ENCODE measurements at places on chromosomes 1 and 21. TPM values are rescaled to one million over a fixed set of nuclear protein-coding genes. Genes with fewer than 3 reads are reported as not detected.

The GJB3 gene
- 2.9 TPM for total RNA-seq

The PDC gene
- not detected for total RNA-seq

The INAVA gene
- total RNA-seq = 36.2 TPM

The KCNJ9 gene
- total RNA-seq = not detected

The C1QC gene
- total RNA-seq = not detected

The PCBP3 gene
- 3.3 TPM for total RNA-seq

The PPIAL4G gene
- total RNA-seq = 0.09 TPM

The SPRR4 gene
- total RNA-seq = not detected

The LCE1E gene
- not detected for total RNA-seq

The OR2L13 gene
- not detected for total RNA-seq

The PPFIA4 gene
- 4.3 TPM for total RNA-seq

The TMEM240 gene
- total RNA-seq = 7.8 TPM

The PRAMEF9 gene
- not detected for total RNA-seq

The CD1C gene
- not detected for total RNA-seq

The PDE4B gene
- total RNA-seq = 20.5 TPM

The C1orf105 gene
- not detected for total RNA-seq

The NEGR1 gene
- total RNA-seq = 1.1 TPM

The NEK2 gene
- 104 TPM for total RNA-seq

All from endodermal cell (in vitro differentiated cells).